Esophagus muscularis mucosa (tissue), 4 donors: ENCODE measurements at places on chromosomes 16 and 17. TPM values are rescaled to one million over a fixed set of nuclear protein-coding genes. Genes with fewer than 3 reads are reported as not detected.

The CHD9NB gene
- total RNA-seq = 1.2 TPM

The SLFN12L gene
- 0.52 TPM for total RNA-seq

The MYH8 gene
- not detected for total RNA-seq

The ELMO3 gene
- total RNA-seq = 0.33 TPM

DNA sequence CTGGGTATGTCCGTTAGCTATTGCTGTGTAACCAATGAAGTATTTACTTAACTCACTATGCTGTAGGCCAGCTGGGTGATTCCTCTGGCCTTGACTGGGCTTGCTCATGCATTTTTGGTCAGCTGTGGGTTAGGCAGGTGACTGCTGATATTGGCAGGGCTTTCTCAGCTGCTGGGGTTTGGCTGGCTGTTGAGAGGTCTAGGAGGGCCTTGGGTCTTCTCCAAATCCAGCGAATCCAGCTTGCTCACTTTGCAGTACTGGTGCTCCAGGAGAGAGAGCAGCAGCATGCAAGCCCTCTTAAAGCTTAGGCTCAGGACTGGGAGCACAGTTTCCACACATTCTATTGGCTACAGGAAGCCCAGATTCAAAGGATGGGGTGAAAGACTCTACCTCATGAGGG, 270.1 kb downstream of the PHKB start:
- H3K36me3 ChIP-seq = no peaks in the 10 kb centered on the region
- H3K4me3 ChIP-seq = no peak overlapping the region
- H3K27me3 ChIP-seq = no peaks in the 10 kb centered on the region
- H3K4me1 ChIP-seq = no peaks in the 10 kb centered on the region

- no peak overlapping the region for H3K27ac ChIP-seq
- no peaks in the 10 kb centered on the region for H3K36me3 ChIP-seq
- peaks cover 10% of the 10 kb centered on the region for H3K4me1 ChIP-seq
- no peak overlapping the region for H3K4me3 ChIP-seq
Observed at GRCh38 chr17:77841742-77842527, 116.6 kb upstream of the TNRC6C start.

DNA sequence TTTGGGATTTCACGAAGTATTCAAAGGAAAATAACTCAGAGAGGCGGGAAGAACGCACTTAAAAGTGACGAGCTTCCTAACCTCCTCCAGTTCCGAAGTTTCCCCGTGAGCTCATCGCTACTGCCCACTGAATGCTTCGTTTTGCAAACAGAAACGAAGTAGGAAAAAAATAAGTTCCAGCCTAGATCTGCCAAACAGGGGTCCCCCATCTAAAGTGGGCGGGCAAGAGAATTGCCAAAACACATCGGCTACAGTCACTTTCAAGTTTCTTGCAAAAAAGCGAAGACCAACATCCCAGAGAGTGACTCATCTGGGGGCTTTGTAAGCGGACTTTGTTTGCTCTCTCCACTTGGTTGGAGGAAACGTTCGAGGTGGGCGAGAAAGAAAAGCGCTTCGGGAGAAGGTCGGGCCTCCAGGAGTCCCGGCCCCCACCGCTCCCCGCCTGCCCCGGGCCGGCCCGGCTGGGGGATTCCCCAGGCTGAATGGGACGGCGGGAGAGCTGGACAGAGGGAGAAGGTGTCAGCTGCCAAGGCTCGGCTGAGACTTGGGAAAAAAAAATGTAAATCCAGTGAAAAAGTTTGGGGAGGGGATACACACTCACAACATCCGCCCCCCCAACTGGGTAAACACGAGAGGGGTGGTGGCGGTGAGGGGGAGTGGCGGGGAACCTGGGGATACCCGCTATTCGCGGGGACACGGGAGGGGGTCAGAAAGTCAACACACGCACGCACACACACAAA, 1.0 kb downstream of the VEZF1 start:
- H3K36me3 ChIP-seq = no peaks in the 10 kb centered on the region
- no peaks in the 10 kb centered on the region for H3K27me3 ChIP-seq
- peak overlapping the region; percentile 97 for H3K27ac ChIP-seq
- H3K4me3 ChIP-seq = peak overlapping the region; percentile 77
- H3K4me1 ChIP-seq = peaks cover 62% of the 10 kb centered on the region
- DNase-seq = no peak
